ENCODE measurements at places on chromosomes 11 and 22.

GRCh38 chr11:67238894-67239782, 27.1 kb upstream of the GRK2 start:
- no peak for DNase-seq

DNA sequence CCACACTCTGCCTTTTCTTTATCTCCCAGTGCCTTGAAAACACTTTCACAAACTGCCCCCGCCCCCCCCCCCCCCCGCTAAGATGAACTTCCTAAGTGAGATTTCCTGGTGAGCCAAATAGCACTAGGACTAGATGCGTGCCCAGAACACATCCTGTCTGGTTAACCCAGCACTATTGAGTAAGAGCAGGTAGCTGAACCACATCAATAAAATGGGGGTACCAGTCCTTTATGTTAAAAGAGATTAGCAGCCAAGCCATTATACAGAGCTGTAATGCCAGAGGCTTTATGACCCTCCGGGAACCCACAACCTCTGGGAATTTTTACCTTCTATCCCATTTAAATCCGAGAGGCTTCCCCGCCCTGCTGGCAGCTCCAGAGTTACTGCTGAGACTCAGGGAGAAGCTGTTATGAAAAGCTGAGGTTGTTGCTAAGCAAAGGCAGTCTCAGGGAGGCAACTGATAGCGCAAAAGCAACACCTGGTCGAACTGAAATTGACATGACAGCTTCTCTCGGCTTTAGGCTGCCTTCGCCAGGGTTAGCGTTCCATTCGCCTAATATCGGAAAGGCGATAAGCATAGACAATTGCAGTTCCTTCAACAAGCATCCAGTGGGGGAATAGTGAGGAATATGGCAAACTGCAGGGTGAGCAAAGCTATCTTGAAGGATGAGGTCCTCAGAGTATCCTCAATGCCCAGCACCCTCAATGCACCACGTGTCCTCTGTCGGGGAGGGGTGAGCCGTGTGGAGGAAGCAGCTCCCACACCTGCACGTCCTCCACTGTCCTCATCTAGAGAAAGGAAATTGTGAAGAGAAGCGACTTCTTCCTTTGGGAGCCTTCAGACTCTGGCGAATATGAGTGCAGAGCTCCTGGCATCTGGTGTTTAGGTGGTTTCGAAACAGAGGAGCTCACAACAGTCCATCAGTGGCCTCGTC, 977.0 kb downstream of the NTM start:
- DNase-seq, result no peak

DNA sequence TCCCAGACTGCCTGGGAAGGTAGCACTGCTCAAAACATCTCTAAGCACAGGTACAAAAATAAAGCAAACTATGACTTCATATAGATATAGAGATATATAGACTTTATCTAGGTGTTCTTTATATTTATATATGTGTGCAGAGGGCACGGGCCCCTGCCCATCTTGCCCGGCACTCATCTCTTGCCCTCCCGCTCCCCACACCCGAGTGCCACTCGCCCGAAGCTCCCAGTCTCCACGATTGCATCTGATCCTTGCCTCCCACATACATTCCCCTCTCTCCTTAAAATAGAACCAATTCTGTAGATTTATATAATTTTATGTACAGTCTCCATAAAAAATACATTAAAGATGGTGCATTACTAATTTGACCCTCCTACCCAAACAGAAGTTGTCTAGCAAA, 55.5 kb downstream of the IGSF9B start:
- DNase-seq, result no peak

DNA sequence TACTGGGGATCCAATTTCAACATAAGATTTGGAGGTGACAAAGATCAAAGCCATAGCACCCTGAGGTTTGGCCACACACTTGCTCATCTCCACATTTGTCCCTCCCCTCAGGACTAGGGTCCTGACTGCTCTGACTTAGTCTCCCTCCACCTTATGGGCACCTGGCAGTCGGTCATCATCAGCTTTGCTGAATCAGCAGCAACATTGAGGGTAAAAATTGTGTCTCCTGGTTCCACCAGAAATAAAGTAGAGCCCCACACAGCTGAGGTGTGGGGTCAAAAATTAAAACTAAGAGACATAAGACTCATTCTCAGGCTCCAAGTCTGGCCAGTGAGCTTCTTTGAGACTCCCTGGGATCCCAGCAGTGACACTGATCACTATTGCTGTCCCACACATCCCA, 56.2 kb downstream of the GGTLC2 start:
- no peak for DNase-seq

DNA sequence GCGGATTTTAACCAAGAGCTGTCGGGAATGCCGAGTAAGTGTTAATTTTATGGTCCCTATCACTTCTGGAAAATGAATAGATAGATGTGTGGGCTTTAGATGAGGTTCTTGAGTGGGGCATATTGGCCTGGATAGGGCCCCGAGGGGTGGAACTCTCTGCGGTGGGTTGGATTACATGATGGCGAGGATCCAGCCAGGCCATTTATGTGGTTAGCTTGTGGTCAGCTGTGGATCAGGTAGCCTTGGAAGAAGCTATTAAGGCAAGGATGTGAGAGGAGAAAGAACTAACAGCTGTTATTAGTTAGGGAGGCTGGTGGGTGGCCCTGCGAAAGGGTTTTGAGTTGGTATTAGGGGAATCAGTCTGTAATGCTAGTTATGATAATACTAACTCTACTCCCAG, 268.4 kb downstream of the NELL1 start:
- DNase-seq, result no peak

DNA sequence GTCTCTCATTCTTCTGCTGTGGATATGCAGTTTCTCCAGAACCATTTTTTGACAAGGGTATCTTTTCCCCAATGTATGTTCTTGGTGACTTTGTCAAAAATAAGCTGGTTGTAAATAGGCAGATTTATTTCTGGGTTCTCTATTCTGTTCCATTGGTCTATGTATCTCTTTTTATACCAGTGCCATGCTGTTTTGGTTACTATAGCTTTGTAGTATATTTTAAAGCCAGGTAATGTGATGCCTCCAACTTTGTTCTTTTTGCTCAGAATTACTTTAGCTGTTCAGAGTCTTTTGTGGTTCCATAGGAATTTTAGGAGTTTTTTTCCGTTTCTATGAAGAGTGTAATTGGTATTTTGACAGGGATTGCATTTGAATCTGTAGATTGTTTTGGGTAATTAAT, 12.4 kb downstream of the HORMAD2 start:
- no peak for DNase-seq

- no peak for DNase-seq
Measured at GRCh38 chr11:118152552-118153471, at the start of gene SCN4B. SCN4B (minus strand) TSS chr11:118152823; CDS start chr11:118152673, 150 bp downstream.

DNA sequence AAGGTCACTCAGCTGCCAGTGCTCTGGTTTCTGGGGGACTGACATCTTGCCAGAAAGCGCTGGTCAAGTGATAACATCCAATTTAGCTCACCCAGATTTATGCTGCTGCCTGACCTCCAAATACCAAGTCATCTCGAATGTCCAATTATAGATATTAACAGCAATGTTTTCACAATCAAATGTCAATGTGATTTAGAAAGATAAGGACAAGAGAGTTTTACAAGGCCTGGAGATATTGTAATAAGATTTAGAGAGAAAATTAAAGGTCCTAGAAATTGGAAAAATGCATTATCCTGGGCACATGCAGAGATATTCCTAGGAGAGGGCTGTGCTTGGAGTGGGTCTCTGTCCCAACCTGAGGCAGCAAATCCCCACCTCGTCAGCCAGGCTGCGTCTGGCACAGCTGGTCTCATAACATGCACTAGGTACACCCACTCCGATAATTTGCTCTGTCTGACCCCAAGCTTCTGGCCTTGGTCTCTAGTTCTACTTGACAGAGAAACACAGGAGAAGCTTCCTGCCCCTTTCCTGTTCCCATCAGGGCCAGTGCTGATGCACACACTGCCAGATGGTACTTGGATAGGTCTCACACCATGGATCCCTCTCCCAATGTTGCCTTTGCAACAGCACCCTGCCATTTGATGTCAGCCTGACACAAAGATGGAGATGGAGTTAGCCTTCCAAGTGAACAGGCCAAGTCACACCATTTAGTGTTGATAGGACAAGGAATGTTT, 28.6 kb downstream of the USH1C start:
- DNase-seq, result no peak

DNA sequence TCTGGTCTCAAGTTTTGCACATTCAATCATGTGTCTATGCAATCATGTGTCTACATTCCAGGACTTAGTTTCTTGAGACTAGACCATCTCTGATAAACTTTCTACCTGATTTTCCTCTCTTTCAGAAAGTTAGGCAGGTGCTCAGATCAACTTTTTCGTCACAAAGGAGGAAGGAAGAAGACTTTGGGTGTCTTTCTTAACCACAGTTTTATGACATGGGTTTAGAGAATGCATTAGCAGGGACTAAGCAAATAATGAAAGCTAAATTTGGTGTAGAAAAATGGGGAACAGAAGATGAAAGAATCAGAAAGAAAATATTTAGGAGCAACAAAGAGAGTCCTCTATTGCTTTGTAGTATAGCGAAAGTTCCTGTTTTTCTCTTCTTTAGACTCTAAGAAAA, 7.7 kb upstream of the GLYATL1B start:
- DNase-seq, result no peak

GRCh38 chr22:19106886-19107729, 15.1 kb downstream of the DGCR2 start:
- no peak for DNase-seq

DNA sequence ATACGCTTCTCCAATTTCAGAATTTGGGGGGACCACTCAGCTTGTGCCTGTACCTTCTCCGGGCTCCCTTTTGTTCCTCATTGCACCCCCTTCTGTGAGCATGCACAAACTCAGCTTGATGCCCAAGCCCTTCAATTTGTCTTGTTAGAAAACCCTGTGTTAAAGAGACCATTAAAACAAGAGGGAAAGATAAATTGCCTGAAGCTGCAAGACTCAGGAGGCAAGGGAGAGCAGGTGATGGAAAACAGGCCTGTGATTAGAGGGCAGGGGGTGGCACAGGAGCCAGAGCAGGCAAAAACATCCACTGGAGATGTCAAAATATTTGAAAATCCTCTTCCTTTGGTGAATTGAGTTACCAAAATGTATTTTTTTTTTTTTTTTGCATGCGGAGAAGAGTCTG, 121.7 kb downstream of the MIAT start:
- DNase-seq, result no peak

DNA sequence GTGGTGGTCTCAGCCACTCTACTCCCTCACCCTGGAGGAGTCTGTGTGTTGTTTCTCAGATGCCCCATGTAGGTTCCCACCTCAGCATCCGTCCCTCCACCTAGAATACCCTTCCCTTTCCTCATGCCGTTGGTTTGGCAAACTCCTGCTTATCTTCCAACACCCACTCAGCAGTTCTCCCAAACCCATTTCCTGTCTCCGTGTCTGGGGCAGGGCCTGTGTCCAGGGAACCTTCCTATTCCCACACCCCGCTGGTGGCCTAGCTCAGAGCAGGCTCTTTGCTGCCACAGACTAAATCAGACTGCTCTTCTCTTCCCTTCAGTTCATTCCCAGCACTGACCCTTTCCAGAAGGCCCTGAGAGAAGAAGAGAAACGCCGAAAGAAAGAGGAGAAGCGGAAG, 7.5 kb upstream of the SREBF2 start:
- no peak for DNase-seq

- DNase-seq, result no peak
Measured at GRCh38 chr11:85875505-85875904, 20.3 kb downstream of the CCDC83 start.

DNA sequence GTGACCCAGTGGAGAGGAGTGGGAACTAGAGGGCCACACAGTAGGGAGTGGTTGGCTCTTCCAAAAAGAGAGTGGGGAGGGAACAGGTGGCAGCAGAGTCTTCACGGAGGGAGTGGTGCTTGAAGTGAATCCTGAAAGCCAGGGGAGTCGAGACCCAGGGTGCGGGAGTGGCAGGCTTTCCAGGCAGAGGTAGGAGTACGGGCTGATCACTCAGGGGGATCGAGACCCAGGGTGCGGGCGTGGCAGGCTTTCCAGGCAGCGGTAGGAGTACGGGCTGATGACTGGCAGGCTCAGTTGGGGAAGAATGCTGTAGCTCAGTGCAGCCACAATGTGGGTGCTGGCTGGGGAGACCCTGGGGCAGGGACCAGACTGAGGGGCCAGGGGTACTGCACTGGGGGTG, 148.2 kb downstream of the TBC1D22A start:
- no peak for DNase-seq

- no peak for DNase-seq
Measured at GRCh38 chr11:35099278-35100012, 39.5 kb upstream of the CD44 start.

DNA sequence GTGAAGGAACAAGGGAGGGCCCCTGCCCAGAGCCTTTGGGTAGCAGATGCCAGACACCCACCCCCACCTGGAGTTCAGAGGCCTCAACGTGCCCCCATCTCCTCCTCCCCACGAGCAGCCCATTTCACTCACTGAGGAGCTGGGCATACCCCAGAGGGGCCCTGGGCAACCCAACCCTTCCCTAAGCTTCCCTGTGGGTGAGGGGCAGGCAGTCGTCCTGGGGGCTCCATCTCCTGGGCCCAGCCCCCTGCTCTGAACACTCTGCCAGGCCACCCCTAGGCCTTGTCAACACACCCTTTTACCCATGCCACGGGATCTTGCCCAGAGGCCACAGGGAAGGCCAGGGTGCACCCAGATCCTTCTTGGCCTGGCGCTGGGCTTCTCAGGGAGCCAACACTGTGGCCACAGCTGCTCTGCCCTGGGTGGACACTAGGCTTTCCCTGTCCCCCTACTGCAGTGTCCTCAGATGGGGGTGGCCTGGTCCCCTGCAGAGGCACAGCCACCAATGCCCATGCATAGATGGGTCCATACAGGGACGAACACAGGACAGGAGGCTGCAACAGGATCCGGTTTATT, 3.4 kb downstream of the SLC25A1 start:
- no peak for DNase-seq

DNA sequence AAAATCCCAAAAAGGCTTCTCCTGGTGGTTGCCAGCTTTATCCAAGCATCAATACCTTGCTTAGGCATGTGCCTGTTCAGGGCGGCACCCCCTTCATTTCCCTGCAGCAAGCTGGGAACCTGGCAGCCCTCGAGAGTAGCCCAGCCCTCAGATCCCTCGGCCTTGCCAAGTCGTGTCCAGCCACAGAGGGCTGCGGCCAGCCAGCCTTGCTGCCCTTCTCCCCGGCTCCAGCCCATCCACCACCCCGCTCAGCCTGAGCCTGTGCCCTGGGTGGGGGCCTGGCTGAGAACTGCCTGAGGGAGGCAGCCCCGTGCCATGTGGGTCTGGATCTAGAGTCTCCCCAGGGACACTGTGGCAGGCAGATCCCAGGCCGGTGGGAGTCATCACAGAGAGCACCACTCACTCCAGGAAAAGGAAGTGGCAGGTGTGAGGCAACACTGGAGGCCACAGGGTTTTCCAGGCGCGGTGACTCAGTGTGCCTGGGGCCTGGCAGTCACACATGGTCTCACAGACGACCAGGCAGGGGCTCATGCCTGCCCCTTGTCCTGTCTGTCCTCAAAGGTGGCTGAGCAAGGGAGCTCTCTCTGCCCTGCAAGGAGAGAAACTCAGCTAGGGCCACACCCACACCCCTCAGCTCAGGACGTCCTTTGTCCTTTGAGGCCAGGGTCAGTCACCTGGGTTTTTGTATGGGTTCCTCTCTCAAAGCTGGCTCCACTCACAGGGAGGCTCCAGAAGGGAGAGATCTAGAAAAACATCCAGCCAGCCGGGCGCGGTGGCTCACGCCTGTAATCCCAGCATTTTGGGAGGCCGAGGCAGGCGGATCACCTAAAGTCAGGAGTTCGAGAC, 12.2 kb upstream of the CDC42BPG start:
- DNase-seq, result peak; percentile 72
